ENCODE measurements at places on chromosomes 3 and 15.

DNA sequence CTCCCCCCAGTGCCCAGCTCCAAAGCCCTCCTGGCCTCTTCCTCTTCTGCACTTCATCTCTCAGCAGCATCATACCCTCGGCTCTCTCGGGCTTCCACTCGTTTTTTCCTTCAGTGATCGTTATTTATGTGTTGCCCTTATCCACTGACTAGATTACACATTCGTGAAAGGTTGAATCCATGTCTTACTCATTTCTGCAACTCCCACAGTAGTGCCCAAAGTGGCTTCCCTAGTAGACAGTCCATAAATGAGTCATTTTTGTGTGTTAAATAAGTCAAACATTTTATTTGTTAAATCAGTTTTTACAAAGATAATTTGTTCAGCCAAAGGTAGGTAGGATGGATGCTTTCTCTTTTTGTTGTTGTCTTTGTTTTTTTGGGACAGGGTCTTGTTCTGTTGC is 87.4 kb downstream of the CRTC3 start:
- DNase-seq = no peak

GRCh38 chr3:197397838-197398237 is 99.4 kb upstream of the DLG1 start:
- DNase-seq = no peak

GRCh38 chr15:81740416-81740815 is 305.4 kb downstream of the MEX3B start:
- no peak for DNase-seq

- DNase-seq = no peak
These were observed 95.6 kb upstream of the THRB start for GRCh38 chr3:24589931-24590880.

DNA sequence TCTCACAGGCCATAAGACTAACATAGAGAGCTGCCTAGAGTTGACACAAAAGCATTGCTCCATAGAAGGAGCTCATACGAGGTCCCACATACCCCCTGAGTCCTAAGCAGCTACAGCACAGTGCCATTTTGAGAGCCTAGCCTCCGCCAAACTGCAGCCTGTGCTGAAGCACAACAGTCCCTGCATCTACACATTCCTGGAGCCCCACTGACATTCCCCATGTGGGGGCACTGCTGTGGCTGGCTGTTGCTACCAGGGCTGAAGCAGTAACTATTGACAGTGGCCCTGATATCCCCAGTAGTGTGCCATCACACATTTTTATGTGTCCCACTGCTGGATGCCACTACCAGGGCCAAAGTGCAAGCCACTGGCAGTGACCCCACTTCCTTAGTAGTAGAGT is 80.3 kb downstream of the CERS3 start:
- no peak for DNase-seq

DNA sequence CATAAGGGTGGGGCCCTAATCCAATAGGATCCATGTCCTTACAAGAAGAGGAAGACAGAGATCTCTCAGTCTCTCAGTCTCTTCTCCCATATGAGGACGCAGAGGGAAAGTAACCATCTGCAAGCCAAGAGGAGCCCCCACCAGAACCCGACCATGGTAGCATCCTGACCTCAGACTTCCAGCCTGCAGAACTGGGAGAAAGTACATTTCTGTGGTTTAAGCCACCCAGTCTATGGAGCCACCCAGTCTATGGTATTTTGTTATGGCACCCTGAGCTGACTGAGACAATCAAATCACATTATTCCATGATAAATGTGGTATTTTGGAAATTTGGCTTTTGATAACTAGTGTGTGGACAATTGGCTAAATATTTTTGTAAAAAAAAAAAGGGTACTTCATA is 101.5 kb upstream of the TMC3 start:
- no peak for DNase-seq

- DNase-seq = no peak
These were observed 12.4 kb downstream of the GLCE start for GRCh38 chr15:69172847-69173246.

DNA sequence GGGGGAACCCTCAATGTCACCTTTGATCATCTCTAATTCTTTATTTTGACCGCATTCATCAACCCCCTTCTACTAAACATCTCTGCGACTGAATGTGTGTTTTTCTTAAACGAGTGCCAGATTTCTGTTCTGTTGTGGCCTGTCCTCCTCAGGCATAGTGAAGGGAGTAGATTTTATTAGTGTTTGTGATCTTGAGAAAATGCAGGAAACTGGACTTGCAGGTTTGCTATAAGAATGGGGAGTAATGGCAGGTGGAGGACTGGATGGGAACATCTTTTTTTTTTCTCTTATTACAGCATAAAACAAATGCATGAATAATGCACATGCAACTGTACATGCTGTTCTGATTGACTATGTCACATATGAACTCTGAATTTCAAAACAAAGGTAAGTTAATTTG is 59.3 kb downstream of the ADAMTSL3 start:
- no peak for DNase-seq

- no peak for DNase-seq
These were observed 68.9 kb upstream of the HERC1 start for GRCh38 chr15:63902671-63903035.

DNA sequence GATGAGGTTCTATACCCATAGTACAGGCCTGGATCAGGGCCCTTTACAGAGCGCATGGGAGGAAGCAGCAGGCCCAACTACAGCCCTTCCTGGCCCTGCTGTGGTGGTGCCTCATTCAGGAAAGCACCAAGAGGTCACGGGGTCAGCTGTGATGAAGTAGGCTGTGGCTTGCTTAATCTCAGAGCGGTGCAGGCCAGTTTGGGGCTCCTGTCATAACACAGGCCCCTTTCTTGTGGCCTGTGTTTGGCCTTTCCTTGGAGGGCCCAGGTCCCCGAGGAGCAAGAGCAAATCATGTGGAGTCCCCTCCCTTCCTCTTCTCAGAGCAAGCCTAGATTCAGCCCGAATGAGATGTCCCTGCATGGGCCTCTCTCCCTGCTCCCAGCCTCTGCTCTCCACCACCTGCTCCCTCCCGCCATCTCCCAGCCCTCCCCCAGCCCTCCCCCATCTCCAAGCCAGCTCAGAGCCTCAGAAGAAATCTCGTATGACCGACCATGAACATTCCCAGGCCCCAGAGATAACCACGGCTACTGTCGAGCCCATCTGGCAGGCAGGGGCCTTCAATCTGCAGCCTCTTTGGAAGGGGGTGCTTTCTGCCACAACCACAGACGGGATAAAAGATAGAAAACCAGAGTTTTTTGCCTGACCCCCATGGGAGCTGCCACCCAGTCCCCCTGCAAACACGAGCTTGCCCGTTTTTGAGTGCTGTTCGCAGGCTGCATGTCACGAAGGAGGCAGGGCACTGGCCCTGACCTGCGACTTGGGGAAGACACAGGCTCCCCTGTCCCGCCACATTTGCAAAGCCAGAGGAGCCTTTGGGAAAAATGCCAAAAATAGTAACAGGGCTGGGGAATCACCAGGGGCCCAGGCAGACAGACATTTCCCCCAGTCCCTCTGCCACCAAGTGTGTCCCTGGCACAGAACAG is 32.3 kb upstream of the DUSP7 start:
- no peak for DNase-seq

GRCh38 chr3:42140665-42141203 is 49.6 kb downstream of the TRAK1 start:
- DNase-seq = no peak

GRCh38 chr3:42441791-42442190 is 31.4 kb upstream of the LYZL4 start:
- no peak for DNase-seq

DNA sequence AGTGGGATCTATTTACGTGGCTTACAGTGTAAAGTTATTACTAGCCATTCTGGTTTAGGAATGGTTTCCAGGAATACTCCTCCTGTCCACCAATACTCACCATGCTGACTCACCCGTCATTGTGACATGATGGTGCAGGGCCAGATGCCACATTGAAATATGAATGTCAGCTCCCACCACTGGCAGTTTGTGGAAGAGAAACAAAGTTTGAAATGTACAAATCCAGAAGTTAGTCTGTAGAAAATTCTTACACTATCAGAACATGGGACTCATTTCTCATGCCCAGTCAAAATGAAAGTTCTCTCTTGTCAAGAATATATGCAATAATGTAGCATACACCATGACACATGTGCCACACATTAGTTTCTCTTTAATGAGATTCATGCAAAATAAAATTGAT is 14.4 kb upstream of the TSPAN3 start:
- no peak for DNase-seq

All from stimulated activated CD4-positive, alpha-beta T cell treated with anti-CD3 and anti-CD28 coated beads, Interleukin-15, amount 100 ng/mL, for 1 hour (primary cell).